AG04450 (cell line): ENCODE measurements at places on chromosomes 4 and X.
A peak's percentile ranks its signal among the peaks of the same experiment; 100 is the strongest.

DNA sequence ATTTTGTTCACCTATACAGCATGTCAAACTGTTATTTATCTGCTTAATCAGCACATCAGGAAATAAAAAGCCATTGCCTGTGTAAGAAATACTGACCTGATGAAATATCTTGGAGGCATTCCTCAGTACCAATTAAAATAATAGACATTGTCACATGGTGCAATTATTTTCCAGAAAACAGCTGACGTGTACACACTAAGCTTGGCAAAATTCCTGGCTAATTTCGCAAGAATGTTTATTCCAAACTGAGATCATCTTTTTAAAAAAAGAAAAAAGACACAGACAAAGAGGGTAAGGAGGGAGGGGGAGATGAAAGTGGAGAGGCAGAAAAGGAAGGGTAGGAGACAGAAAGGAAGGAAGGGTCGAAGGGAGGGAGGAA is 61.9 kb upstream of the NFKB1 start:
- peak; percentile 86 for DNase-seq

GRCh38 chr4:29970626-29971025 is 749.5 kb upstream of the PCDH7 start:
- no peak for DNase-seq

- DNase-seq, result no peak
Measured at GRCh38 chr4:100022792-100023222, 72.7 kb upstream of the H2AZ1 start.

DNA sequence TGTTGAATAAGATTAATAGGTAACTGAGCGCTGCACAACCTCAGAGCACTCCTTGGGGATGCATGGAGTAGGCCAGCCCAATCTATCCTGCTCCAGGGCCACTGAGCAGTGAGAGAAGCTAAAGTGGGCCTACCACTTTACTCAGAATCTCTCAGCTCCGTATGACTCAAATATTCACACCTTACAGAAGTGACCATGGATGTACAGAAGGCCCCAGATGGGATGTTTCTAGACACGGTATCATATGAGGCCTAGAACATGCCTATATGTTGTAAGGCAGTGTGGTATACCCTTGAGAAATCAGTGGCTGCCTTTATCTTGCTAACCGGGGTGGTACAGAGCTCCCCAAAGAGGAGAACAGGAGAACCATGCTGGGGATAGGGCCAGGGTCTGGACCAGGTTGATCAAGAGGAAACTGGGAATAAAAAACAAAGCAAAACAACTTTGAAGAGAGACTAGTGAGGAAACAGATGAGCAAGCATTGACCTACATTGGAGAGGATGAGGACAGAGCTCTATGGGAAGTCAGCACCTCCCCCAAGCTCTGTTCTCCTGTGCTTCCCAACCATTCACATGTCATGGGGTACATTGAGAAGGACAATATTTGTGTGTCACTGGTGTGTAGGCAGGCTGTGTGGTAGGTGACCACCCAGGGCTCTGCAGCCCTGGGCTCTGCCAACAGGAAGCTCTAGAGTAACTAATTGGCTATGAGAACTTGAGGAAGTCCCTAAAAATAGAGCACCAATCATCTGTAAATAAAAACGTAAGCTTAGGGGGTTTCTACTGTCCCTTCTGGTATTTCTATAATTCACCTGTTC is 31.4 kb downstream of the HOPX start:
- DNase-seq, result no peak

DNA sequence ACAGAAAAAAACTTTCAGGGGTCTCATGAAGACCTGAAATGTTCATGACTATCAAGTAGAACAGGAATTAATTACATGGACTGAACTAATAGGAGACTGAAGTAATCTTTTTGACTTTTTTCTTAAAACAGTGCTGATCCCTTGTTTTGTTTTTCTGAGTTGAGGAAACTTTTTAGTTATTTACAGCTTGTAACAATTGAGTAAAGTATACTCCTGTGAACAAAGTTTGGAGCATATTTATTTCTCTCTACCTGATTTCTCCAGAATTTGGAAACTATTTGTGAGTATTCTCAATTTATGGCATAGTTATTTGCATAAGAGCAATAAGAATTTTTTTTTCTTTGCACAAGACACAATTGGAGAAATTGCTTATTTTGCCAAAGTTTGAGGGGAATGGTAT is 64.8 kb downstream of the PCDH18 start:
- DNase-seq, result no peak

GRCh38 chr4:111070390-111070789 is 447.5 kb upstream of the PITX2 start:
- no peak for DNase-seq

DNA sequence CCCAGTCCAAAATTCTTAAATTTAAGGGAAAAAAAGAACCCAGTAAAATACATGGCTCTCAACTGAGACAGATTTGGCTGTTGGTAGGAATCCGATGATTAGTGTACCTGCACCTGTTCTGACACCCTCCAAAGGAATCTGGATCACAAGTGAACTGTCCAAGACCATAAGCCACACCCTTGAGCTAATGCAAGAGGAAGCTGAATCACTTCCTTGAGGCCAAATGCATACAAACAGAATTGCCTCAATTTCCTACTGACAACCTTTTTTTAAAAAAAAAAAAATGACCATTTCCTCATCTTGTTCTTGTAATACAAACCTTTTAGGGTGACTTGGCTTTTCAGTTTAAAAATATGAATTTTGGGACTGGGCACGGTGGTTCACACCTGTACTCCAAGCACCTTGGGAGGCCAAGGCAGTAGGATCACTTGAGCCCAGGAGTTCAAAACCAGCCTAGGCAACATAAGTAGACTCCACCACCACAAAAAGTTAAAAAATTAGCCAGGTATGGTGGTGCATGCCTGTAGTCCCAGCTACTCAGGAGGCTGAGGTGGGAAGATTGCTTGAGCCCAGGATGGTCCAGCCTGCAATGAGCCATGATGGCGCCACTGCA is 10.7 kb upstream of the FBXL5 start:
- DNase-seq, result no peak

DNA sequence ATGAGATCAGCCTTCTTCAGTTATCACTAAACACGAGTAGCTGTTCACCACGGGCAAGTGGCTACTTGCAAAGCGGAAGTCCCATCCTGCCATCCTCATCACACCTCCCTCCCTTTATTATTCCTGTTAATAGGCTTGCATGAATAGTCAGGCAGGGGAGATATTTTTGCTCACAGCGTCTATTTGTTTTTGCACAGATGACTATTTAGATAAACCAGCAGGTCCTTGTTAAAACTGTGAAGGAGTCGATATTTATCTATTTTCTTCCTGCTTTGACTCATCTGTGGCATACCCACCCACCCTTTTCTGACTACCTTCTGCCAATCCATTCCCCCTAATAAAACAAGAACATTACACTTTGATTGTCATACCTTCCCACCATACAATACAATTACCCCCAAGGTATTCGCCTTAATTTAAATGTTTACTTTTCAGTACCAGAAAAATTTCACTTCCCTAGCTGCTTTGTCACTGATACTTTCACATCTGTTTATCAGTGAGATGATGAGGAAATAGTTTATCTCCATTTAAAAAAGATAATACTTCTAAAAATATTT is 96.6 kb upstream of the BANK1 start:
- no peak for DNase-seq

- no peak for DNase-seq
Measured at GRCh38 chr4:150236626-150237025, 158.4 kb downstream of the DCLK2 start.

GRCh38 chr4:61246034-61246433 is 45.9 kb downstream of the ADGRL3 start:
- no peak for DNase-seq

- no peak for DNase-seq
Measured at GRCh38 chr4:189823591-189823990, 117.1 kb upstream of the FRG1 start.

GRCh38 chr4:60155088-60155487 is 1045.0 kb upstream of the ADGRL3 start:
- DNase-seq, result no peak

DNA sequence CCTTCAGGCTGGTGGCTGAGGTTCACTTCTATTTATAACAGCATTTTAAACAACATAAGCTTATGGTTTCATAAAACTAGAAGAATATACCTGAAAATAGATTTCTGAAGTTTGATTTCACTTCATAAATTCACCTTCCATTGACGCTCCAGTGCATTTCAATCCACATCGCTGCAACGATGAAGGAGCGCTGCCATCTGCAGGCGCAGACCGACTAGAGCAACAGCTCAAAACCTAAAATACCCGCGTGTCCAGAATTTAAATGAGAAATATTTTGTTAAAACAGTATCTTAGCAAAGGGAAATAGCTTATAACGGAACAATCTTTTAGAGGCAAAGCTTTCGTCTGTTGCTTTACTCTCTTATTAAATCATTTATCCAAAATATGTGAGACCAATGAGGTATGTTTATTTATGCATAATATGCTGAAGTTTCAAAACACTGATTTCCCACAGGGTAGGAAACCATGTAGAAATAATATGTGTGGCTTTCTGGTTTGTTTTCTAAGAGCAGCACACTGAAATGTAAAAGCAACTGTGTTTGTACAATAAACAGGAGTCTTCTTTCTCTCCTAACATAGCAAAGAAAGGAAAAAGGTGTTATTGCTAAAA is 816.4 kb upstream of the FRG1 start:
- DNase-seq, result peak; percentile 46

DNA sequence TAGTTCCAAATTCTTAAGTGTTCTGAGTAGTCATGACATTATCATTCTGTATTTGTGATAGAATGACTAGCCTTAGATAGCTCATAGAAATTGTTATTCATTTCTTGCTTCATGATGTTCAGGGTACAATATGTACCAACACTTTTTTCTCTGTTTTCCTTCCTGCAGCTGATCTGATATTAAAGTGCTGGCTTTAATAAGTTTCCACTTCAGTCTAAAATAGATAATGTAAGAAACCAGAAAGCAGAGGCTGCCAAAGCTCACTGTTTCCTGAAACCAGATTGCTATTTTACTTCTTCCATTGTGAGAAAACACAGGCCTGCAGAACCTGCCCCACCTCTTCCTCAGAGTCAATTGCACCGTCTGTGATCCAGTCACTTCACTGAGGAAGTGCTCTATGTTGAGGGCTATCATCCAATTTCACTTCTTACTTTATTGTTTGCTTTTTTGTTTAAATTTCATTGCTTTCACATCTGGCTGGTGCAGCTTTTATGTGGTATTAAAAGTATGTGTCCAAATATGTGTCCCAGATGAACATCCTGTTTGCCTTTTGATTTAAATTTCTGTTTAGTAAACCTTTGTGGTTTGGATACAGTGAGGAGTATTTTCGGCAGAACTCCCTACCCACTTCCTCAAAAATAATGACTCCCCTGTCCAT is 652.1 kb downstream of the ANKRD50 start:
- no peak for DNase-seq

GRCh38 chrX:47177079-47177478 is 16.6 kb upstream of the UBA1 start:
- DNase-seq, result no peak

- DNase-seq, result no peak
Measured at GRCh38 chr4:57109411-57109846, 756 bp downstream of the IGFBP7 start.

DNA sequence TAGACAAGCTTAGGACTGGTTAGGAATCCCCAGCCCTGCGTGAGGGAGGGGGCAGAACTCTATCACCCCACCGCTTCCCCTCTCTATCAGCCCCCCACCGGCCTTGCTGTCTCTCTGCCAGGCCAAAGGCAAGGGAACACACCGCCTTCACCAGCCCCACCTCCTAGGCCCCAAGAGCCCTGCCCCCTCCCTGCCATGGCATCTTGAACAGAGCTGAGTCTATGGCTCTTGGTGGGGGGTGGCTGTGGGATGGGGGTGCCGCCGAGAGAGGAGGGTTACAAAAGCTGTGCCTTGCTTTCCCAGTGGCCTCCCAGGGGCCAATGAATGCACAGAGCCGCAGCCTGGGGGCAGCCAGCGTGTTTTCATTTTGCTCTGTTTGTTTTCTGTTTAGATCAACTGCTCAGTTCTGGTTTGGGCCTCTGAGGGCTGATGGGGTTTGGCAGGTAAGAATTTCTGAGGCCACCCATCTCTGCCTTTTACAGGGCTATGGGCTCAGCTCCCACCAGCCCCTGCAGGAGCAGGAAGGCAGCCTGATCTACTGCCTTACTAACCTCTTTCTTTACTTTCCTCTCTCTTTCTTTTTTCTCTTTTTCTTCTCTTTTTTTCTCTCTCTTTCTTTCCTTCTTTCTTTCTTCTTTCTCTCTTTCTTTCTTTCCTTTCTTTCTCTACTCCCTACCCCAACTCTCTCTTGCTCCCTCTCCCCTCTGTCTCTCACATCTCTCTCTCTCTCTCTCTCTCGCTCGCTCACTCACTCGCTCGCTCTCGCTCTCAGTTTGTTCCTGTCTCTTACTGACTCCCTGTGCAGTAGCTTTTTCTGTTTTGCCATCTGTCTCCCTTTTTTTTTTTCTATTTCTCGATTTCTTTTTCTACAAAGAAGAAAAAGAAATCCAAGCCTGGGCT is 128.3 kb downstream of the PJA1 start:
- no peak for DNase-seq

GRCh38 chrX:19127649-19128168 is 5.4 kb upstream of the ADGRG2 start:
- DNase-seq, result no peak

- DNase-seq, result no peak
Measured at GRCh38 chr4:184695178-184695896, 38.6 kb downstream of the CENPU start.

GRCh38 chr4:111991163-111991562 is 154.1 kb upstream of the FAM241A start:
- DNase-seq, result no peak

DNA sequence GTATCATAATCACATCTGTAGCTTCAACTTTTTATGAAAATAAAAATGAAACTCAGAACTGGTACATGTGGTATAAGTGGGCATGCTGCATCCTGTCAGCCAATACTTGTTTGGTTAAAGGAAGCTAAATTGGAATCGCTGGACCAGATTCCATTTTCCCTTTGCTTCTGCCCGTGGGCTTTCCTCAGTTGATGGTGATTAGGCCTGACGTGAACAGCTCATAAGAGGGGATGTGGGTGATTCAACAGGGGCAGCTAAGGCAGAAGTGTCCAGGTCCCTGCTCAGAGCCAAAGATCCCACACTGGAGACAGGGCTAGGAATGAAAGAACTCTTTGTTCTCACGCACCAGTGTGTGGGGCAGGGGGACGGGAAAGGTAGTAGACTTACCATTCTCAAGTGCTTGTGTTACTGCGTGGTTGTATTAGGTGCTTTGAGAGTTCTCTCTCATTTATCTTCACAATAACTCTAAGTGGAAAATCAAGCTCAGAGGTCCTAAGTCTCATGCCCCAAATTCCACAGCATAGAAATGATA is 63.2 kb upstream of the GUCY1A1 start:
- DNase-seq, result no peak

GRCh38 chr4:89101256-89102161 is 9.8 kb upstream of the TIGD2 start:
- DNase-seq, result no peak
